EH (cell line): ENCODE measurements at places on chromosomes 1 and 21.

- no peak for DNase-seq
These were observed 24.6 kb downstream of the ANGPTL1 start for GRCh38 chr1:178846306-178846705.

DNA sequence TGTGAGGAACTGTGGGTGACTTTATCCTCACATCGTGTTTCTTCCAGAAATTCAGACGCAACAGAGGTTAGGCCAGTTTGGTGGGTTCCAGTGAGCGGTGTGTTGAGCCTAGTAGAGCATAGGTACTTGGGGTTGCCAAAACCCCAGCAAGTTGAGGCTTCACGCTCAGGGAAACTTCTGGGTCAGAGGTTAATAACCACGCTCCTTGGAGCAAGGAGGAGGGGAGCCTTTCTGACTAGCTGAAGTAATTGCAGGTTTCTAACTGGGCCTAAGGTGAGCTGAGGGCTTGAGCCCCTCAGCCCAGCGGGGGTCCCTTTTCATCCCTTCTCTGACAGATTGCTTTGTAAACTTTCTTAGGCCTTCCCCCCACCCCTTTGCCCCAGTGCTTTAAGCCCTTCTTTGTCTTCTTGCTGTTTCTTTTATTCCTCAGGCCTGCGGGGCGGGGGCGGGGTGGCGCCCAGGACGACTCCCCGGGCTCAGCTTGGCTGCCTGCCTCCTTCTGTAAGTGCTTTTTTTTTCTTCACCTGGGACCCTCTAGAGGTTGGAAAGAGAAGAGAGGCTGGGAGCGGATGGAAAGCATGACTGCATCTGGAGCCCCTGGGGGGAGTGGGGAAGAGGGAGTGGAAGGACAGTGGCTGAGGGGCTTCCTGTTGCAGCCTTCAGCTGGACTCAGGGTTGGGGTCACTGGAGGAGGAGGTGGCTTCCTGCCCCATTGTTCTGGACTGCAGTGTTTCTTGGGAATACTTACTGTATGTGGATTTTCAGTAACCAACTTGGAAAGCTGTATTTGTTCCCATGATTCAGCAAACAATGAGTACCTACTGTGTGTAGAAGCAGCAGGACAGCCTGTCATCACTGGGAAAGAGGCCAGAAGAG lies 1.3 kb upstream of the ZNF436 start:
- DNase-seq: no peak

- peak; percentile 96 for DNase-seq
These were observed 66.7 kb downstream of the MAGI3 start for GRCh38 chr1:113456967-113457366.

DNA sequence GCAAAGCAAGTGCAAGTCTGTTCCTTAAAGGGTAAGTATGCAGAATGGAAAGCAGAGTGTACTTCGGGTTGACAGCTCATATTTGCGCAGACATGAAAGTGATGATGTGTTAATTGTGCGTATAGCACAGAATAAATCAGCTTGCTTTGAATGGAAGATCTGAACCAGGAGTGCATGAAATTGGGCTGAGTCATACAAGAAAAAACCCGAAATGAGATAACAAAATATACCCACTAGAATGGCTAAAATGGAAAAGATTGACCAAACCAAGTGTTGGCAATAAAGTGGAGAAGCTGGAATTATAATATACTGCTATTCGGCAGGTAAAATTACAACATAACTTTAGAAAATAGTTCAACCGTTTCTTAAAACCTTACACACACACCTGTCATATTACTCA lies 28.5 kb downstream of the CR1L start:
- DNase-seq: no peak

DNA sequence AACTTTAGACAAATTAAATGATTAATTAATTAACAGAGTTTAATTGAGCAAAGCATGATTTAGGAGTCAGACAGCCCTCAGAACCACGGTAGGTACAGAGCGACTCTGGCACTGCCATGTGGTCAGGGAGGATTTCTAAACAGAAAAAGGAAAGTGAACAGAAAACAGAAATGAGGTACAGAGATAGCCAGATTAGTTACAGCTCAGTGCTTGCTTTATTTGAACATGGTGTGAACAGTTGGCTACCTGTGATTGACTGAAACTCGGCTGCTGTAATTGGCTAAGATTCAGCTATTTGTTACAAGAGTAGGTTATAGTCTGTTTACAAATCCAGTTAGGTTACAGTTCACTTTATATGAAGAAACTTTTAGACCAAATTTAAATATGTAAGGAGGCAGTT lies 163.0 kb upstream of the TNR start:
- DNase-seq: no peak

DNA sequence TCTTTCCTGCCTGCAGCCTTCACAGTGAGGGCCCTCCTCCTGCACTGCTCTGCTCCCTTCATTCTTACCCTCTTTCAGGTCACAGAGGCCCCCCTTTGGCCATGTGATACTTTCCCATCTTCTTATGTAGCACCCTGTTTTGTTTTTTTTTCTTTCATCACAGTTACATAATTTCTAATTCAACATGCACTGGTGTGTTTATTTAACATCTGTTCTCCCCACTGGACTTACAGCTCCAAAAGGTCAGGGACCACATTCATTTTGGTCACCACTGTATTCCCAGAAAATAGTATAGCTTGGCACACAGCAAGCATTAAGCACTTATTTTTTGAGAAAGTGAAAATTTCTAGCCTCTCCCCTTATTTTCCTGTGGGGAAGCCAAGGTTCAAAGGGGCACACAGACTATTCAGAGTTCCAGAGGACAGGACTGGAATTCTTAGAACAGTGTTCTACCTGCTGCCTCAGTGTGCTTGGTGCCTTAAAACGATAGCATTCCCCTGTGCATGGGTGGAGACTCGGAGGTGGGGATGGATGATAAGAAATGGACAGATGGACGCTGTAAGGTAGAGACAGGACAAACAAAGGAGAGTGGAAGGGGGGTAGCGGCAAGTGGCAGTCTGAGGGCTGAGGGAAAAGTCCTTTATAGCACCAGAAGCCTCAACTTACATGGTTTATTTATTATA lies 5.3 kb downstream of the DENND2D start:
- peak; percentile 20 for DNase-seq

GRCh38 chr1:10117132-10117531 lies 84.4 kb downstream of the UBE4B start:
- DNase-seq: peak; percentile 15

DNA sequence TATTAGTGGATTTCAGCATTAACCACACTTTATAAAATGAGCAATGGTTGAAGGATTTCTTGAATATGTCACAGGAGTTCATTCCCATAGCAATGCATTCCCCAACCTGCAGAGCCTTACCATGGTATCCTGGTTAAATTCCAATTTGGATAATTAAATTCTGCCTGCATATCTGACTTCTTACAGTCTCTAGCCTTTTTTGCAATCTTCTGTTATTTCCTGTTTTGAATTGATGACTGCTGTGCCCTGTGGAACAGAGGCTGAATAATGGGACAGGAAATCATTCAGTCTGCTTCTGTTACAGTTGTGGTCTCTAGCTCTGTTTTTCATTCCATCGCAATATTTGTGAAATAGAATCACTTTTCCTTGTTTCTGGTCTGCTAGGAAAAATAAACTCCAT lies 1823.9 kb downstream of the PLA2G4A start:
- DNase-seq: no peak
